ENCODE measurements at places on chromosomes 11 and 22. TPM values are rescaled to one million over a fixed set of nuclear protein-coding genes. Genes with fewer than 3 reads are reported as not detected.
A peak's percentile ranks its signal among the peaks of the same experiment; 100 is the strongest.

GRCh38 chr11:34189191-34189590 is 83.8 kb downstream of the NAT10 start:
- no peak for DNase-seq

DNA sequence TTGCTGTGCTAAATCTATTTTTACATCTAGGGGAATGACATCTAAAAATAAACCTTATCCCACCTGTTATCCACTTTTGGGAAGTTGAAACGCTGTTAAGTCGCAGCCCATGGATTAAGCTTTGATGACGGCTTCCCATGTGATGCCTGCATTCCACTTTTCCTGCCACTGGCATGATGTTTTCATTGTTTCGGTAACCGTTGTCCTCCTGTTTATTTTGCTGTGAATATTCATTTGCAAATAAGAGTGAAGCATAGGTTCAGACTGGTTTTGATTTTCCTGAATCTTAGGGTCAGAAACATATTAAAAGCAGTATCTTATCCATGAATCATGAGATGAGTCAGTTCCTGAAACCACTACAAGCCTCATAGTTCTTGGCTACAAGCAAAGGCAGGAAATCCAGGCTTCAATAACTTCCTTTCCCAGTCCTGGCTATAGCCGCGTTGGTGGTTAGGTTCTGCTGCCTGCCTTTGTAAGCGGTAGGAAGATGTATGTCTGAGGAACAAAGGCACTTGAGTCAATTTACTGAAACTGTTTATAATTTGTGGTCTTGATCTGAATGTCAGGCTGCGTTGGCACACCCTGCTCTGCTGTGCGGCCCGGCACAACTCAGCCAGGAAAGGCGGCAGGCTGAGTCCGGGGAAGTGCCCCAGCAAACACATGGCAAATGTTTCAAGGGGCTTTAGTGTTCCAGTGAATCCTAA is 19.4 kb downstream of the TEAD1 start:
- no peak for DNase-seq

DNA sequence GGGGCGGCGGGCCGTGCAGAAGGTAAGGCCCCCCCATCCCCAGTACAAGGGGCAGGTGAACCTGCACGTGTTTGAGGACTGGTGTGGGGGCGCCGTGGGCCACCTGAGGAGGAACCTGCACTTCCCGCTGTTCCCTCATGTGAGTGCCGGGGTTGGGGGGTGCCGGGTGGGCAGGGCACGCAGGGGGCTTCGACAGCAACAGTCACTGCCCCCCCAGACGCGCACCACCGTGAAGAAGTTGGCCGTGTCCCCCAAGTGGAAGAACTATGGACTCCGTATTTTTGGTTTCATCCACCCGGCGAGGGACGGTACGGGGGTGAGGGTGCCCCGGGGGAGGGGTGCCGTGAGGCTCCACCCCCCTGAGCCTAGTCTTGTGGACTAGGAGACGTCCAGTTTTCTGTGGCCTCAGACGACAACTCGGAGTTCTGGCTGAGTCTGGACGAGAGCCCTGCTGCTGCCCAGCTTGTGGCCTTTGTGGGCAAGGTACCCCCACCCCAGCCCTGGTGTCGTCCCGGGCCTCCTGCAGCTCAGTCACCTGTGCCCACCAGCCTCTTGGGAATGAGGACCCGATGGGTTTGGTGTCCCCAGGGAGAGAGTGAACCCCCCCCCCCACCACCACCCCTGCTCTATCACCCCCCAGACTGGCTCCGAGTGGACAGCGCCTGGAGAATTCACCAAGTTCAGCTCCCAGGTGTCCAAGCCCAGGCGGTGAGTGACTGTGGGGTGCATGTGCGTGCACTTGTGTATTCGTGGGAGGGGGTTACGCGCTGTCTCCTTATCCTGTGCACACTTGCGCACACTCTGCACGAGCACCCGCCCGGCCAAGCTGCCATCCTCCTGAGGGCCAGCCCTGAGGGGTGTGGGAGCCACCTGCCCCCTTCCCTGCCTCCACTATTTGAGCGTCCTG is 3.8 kb downstream of the B4GALNT4 start:
- no peak for DNase-seq

- DNase-seq: peak; percentile 68
These were observed 148.1 kb downstream of the FAM76B start for GRCh38 chr11:95641495-95641894.

GRCh38 chr11:34599406-34599945 is 21.4 kb upstream of the EHF start:
- DNase-seq: no peak

- no peak for DNase-seq
These were observed 47.1 kb downstream of the ADM start for GRCh38 chr11:10351765-10352641.

The TRIM48 gene
- total RNA-seq: not detected

The KCNJ11 gene
- 1.4 TPM for total RNA-seq

The WNT11 gene
- total RNA-seq: not detected

The CPT1B gene
- 66.7 TPM for total RNA-seq

The MRGPRX3 gene
- total RNA-seq: not detected

The TESMIN gene
- 5.0 TPM for total RNA-seq

The CCDC73 gene
- total RNA-seq: not detected

The PDE2A gene
- 1.3 TPM for total RNA-seq

The CHADL gene
- 0.31 TPM for total RNA-seq

The HORMAD2 gene
- total RNA-seq: 0.23 TPM
